Central memory CD4-positive, alpha-beta T cell (primary cell): ENCODE measurements at places on chromosomes 3 and 15.

- no peak for DNase-seq
Observed at GRCh38 chr3:57981483-57982087, 26.6 kb upstream of the FLNB start.

GRCh38 chr3:169710619-169711018, 47.1 kb upstream of the MECOM start:
- DNase-seq: no peak

- DNase-seq: no peak
Observed at GRCh38 chr3:28901018-28901417, 379.9 kb upstream of the RBMS3 start.

GRCh38 chr15:56767315-56767714, 34.0 kb upstream of the ZNF280D start:
- no peak for DNase-seq

- no peak for DNase-seq
Observed at GRCh38 chr3:182420741-182421140, 372.6 kb upstream of the ATP11B start.

DNA sequence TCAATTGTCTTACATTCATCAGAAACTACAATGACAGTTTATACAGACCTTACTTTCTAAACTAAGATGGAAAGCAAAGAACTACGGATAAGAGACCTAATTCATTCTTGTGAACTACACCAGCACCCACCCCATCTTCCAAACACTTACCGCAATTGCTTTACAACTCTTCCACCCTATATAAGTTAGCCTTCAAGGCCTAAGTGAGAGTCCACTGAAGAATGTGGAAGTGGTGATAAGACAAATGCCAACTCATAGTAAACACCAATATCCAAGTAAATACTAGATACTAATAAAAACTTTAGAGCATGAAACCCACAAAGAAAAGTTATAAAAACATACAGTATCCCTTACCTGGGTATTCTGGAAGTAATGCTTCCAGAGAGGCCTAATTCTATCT, 13.6 kb downstream of the ARF4 start:
- DNase-seq: no peak

GRCh38 chr15:47890397-47891150, 173.3 kb downstream of the SEMA6D start:
- DNase-seq: no peak

DNA sequence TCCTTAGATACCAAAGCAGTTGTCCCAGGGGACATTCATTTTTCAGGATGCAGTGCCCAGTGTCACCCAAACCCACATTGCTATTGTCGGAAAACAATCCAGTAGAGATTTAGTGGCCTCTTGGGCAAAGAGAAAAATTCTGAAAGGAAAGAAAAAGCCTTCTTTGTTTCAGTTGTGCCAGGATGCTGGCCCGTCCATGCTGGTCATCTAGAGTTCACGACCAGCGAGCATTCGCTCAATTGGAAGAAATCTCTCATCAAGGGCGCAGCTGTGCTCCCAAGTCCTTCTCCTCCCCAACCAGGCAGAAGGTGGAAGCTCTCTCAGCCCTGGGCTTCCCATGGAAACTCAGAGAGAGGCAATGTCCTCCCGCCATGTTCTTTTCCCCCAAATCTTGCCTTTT, 123.7 kb downstream of the MTHFS start:
- no peak for DNase-seq

DNA sequence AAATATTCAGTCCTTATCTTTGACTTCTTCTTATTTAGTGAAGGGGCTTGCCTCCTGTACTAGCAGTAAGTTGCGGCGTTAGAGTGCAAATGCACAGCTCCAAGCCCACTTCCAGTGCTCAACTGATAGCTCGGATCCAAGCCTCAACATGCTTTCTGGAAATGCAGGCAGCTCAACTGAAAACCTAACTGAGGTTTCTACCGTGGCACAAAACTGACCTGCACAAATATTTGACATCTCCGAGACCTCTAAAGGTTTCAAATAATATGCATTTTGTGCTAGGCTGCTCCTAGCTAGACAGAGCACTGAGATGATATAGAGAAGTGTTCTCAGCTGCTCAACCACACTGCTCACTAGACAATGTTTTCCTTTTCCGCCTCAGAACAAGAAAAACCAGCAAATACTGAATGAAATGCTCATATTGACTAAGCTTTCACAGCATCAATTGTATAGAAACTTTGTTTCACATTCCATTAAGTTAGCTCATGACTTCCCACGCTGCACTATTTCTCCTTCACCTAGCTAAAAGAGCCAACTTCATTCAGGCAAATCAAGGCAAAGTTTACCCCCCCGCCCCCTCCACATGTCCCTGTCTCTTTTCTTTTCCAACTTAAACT, 822 bp downstream of the ZNF385D start:
- no peak for DNase-seq

DNA sequence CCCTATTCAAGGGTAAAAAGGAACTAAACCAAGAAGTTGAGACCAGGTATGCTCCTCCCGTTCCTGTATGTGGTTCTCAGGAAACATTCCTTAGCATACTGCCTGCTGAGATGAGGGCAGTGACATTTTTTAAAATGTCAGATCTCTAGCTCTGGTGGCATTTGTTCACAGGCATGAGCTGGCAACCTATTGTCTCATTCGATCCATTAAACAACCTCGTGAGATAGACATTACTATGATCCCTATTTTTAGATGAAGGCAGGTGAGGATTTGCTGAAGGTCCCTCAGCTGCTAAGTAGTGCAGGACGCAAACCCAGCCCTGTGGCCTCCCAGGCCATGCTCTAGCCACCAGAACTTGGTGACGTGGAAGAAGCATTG, 74.9 kb downstream of the SIDT1 start:
- no peak for DNase-seq

DNA sequence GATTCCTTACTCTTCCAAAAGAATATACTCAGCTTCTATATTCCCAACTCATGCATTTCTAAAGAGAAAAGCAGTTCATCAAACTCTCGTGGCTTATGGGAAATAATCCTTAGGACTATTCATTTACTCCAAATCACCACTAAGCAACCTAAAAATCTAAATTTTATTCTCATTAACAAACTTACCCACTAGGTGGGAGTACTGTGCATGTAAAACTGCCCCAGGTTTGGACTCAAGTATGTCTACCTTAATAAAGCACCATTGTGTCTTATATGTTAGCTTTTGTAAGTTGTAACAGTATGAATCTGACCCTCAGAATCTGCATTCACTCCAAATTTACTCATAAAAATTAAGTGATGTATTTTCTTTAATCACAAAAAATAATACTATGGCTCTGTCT, 25.3 kb downstream of the RAD18 start:
- DNase-seq: no peak

GRCh38 chr3:86785386-86785785, 205.6 kb downstream of the VGLL3 start:
- DNase-seq: no peak

DNA sequence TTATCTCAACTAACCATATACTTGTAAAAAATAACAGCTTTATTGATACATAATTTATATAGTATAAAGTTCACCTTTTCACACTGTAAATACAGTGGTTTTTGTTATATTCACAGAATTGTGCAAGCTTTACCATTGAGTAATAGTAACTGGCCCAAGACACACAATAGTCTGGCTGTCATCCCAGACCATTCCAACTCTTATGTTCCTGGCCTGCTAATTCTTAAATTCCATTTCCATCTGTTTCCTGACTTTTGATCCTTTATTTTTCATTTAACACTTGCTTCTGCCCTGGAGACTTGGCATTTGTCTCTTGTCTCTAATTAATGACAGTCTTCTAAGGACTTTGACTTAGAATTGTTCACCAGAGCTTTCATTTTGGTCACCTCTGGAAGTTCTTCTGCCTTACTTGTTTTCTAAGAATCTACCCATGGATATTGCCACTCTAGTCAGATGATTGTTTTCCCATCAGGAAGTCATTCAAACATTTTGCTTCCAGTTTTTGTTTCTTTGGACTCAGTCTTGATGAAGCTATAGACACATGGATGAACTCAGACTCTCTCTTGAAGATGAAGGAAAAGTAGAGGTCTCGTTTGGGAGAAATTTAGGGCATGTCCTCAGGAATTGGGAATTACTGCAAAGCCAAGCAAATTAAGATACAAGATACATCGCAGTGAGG, 27.2 kb upstream of the PLSCR4 start:
- DNase-seq: no peak
